ENCODE measurements at places on chromosomes 13 and 19.

DNA sequence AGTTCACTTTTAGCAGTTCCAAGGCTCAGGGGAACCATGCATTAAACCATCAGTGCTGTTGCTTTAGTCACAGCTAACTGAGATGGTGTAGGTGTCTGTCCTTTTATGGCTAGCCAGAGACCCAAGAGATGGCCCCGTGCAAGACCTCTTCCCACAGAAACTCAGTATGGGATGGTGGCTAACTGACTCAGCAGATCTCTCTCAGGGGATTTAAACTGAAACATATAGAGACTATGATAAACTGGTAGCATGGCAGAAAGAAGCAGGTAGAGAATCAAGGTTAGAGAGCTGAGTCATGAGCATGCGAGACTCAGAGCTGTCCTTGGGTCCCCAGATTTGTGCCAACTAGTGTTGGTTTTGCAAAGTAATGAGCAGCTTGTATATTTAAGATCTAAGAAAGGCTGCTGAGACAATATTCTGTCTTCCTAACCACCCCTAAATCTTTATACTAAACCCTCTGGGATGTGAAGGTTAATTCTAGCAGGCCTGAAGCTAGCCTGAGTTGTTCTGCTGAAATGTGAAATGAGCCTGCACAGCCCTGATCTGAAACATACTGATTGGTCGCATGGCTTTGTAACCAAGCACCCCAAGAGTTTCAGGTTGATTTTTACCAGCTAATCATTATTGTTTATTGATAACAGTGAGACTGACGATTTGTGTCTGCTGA is 6.5 kb upstream of the SCEL start:
- DNase-seq, result no peak

GRCh38 chr19:16383584-16384161 is 59.0 kb downstream of the KLF2 start:
- DNase-seq, result no peak

- no peak for DNase-seq
Observed at GRCh38 chr19:8388612-8388958, 1.6 kb upstream of the RAB11B start.

DNA sequence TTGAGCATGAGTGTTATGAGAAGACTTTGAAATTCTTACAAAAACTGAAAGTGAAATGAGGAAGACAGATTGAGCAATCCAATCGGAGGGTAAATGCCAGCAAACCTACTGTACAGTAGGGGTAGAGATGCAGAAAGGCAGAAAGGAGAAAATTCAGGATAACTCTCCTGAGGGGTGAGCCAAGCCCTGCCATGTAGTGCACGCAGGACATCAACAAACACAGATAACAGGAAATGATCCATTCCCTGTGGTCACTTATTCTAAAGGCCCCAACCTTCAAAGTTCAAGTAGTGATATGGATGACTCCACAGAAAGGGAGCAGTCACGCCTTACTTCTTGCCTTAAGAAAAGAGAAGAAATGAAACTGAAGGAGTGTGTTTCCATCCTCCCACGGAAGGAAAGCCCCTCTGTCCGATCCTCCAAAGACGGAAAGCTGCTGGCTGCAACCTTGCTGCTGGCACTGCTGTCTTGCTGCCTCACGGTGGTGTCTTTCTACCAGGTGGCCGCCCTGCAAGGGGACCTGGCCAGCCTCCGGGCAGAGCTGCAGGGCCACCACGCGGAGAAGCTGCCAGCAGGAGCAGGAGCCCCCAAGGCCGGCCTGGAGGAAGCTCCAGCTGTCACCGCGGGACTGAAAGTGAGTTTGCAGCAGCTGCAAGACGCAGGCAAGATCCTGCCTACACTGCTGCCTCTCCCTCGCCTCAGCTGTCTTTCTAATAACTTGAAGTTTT is at the start of gene TNFSF13B:
TSS of gene TNFSF13B (plus strand) at position 118 of the 728 bp plus-strand sequence. CDS start at position 296, 178 bp downstream.
- peak; percentile 17 for DNase-seq

GRCh38 chr13:66468656-66469055 is 761.5 kb downstream of the PCDH9 start:
- no peak for DNase-seq

GRCh38 chr13:51643882-51644281 is 59.6 kb downstream of the WDFY2 start:
- DNase-seq, result no peak

- no peak for DNase-seq
Observed at GRCh38 chr19:54708781-54709180, 15.5 kb upstream of the KIR3DL3 start.

DNA sequence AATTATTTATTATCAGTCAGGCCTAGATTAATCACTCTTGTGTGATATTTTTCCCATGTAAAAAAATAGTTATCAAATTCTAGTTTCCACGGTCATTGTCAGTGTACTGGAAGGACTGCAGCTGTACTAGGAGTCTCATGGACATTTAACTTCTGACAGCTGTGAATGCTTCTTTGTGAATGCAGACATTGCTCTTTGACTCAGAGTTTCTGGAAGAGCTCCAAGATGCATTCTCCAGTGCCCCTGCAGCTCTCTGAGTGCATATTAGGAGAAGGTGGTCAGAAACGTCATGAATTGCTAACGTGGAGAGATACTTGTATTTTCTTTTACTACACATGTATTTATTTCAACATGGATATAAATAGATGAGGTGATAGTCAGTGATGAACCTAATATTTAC is 9.7 kb upstream of the SLITRK5 start:
- DNase-seq, result no peak

DNA sequence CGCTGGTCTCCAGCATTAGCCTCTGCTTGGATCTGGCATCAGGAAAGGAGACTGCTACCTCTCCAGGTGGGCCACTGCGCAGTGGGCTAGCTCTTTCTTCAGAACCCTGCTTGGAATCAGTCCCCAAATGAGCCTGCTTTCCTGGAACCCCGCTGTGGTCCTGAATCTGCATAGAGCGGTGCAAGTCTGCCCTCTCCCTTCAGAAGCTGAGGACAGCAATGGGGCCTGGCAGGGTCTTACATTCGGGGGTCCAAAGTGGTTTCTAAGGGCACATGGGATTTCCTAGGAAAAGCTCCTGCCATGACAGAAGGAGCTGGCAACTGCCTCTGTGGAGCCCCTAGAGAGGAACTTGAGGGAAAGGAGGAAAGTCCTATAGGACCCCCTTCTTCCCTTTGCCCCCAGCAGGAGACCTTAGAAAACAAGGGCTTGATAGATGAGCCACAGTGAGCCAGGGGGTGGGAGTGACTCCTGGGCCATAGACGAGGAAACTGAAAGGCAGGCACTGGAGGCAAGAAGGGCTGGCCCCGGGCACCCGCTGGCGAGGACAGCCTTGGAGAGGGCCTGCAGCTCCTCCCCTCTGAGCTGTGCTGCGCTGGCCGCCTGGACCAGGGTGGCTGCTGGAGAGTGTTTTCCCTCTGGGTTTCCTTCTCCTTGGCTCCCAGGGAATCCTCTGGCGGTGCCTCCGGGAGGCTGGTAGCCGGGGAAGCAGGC is 1.4 kb upstream of the VSTM2B start:
- DNase-seq, result no peak

DNA sequence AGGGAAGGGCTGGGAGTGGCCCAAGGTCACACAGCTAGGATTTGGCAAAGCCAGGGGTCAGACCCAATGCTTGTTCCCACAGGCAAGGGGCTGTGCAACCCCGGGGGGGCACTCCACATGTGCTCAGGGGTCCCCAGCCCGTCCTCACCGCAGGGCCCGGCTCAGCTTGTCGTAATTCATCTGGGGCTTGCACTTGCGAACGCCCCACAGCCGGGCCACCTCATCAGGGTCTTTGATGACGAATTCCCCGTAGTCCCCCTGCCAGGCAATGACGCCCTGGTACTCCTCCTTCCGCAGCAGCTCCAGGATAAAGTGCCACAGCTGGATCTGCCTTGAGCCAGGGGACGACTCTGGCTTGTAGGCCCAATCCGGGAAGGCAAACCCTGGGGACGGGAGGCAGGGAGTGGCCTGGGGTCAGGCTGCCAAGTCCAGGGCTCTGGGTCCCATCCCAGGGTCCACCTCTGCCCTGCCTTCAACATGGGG is 4.7 kb downstream of the ERF start:
- no peak for DNase-seq

DNA sequence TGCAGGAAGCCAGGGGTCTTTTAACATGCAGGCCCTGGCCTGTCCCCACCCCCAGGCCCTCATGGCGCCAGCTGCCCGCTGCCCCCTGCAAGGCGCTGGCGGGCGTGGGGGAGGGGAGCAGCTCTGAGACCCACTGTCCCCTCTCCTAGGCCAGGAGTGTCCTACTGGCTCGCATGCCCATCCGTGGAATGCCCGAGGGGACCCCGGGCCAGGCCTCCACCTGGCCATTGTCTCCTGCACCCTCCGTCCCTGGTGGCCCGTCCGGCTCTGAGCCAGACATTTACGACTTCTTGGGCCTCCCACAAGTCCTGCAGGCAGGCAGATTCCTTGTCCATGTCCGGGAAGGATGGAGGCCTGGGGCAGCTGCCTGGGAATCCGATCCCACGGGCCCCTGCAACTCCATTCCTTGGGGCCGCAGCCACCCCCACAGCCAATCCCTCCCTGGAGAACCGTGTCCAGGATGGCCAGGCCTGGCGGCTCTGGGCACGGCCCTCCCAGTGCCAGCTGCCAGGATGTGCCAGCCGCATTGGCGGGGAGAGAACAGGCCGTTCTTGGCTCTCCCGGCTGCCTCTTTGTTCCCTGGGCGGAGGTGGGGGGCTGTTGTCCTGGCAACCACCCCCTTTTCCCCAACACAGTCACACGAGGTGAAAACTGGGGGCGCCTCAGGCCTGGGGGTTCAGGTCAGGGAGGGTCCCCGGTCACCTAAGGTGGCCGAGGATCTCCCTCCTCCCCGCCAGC is 10.5 kb upstream of the PLIN3 start:
- no peak for DNase-seq

GRCh38 chr19:21151460-21151859 is 9.6 kb downstream of the ZNF431 start:
- DNase-seq, result no peak

GRCh38 chr13:95188128-95188527 is 113.1 kb downstream of the ABCC4 start:
- no peak for DNase-seq

DNA sequence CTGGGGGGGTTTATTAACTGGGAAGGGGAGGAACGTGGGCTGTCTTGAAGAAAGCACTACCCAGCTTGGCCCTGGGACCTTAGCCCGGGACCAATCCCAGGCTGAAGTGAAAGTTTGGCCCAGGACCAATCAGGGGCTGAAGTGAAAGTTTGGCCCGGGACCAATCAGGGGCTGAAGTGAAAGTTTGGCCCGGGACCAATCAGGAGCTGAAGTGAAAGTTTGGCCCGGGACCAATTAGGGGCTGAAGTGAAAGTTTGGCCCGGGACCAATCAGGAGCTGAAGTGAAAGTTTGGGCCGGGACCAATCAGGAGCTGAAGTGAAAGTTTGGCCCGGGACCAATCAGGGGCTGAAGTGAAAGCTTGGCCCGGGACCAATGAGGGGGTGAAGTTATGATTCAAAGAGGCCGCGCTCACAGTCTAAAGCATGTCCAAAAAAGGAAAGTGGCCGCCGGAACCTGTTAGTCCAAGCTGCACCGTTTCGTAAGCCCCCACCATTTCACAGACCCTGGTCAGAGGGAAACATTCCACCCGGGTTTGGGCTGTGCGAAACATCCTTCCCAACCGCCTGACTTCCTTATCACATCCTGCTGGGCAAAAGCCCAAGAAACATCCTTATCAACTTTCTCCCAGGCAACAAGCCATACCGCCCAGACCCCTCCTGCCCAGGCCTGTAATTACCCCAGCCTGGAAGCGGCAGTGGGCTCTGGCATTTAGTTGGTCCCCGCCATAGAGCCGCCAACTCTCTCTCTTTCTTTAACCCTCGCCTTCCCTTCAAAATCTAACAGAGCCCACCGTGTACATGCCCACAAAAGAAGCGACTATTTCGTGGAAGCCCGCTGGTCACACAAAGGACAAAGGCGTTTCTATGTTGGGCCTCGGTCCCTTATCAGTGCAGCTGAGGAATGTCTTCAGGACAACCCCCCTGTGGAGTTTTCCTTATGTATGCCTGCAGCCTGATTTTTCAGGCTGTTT is 1.1 kb downstream of the ZNF850 start:
- DNase-seq, result no peak

DNA sequence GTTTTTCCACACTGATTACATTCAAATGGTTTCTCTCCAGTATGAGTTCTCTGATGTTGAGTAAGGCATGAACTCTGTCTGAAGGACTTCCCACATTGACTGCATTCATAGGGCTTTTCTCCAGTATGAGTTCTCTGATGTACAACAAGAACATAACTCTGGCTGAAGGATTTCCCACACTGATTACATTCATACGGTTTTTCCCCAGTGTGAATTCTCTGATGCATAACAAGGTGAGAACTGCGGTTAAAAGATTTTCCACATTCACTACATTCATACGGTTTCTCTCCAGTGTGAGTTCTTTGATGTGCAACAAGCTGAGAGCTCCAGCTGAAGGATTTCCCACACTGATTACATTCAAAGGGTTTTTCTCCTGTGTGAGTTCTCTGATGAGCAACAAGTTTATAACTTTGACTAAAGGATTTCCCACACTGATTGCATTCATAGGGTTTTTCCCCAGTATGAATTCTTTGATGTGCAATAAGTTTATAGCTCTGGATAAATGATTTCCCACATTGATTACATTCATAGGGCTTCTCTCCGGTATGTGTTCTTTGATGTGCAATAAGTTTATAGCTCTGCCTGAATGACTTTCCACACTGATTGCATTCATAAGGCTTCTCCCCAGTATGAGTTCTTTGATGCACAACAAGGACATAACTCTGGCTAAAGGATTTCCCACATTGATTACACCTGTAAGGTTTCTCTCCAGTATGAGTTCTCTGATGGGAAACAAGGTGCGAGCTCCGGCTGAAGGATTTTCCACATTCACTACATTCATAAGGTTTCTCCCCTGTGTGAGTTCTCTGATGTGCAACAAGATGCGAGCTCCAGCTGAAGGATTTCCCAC is 23.5 kb downstream of the ZNF180 start:
- no peak for DNase-seq

DNA sequence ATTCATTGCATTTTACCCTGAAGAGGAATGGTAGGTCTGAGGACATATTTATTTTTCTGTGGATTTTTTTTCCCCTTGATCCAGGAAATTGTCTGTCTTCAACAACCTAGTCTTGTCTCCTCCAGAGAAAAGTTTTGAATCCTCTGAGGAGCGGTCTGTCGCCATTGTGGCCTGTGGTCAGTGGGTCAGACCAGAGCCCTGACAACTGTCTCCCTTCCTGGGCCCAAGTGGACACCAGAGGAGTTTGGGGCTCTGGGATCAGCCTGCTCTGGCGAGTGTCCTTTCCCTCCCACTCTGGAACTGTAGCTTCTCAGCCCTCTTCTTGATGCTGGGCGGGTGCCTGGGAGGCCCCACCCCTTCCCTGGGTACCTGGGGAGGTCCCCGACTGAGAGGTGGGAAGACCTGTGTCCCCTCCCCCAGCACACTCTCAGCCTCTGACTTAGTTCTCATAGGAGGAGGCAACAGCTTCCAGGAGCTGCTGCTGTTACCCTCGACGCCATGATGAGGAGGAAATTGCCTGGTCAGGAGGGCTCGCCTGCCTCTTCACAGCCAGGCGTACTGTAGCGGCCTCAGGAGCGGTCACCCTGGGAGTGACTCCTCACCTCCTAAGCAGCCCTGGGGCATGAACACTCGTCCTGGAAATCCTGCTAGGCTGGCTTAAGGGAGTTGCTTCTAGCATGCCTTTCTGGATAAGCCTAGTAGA is 110.3 kb downstream of the GGACT start:
- no peak for DNase-seq

Measured in activated CD4-positive, alpha-beta T cell treated with anti-CD3 and anti-CD28 coated beads, Interleukin-2, amount 50 U/mL, for 24 hours (primary cell).